ENCODE measurements at places on chromosomes 2 and 18. TPM values are rescaled to one million over a fixed set of nuclear protein-coding genes. Genes with fewer than 3 reads are reported as not detected.

The MLPH gene
- total RNA-seq: 121 TPM

The CDKL4 gene
- total RNA-seq: 0.12 TPM

The CDK15 gene
- 67.0 TPM for total RNA-seq

The MTCL1 gene
- total RNA-seq: 9.3 TPM

The MC5R gene
- total RNA-seq: 0.49 TPM

The CHRNG gene
- not detected for total RNA-seq

The CENPO gene
- total RNA-seq: 40.9 TPM

The MC2R gene
- total RNA-seq: not detected

The COL5A2 gene
- 175 TPM for total RNA-seq

The SLC9A4 gene
- total RNA-seq: not detected

The REG3G gene
- total RNA-seq: not detected

The ARHGEF33 gene
- 0.59 TPM for total RNA-seq

The GALR1 gene
- not detected for total RNA-seq

The HOXD3 gene
- total RNA-seq: 1.6 TPM

The CDCA7 gene
- total RNA-seq: 28.8 TPM

GRCh38 chr2:141888987-141889555, 241.7 kb downstream of the LRP1B start:
- no peak for DNase-seq

- DNase-seq: no peak
Observed at GRCh38 chr2:27306136-27306535, 2.1 kb downstream of the UCN start.

DNA sequence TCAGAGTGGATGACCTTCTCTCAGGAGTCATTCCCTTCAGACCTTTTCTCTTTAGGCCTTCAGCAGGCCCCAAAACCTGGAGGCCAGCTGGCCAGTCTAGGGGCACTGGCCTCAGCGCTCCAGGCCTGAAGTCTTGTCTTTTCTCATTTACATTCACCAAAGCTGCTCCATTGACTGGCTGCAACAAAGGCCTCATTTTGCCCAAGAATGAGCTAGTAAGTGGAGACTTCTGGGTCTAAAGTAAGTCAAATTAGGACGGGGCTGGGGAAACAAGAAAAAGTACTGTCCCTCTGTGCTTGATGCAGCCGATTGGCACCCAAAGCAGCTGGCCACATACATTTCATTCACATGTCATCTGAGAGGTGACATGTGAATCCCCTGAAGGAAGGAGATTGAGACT, 83.8 kb upstream of the RIOK3 start:
- peak; percentile 41 for DNase-seq

DNA sequence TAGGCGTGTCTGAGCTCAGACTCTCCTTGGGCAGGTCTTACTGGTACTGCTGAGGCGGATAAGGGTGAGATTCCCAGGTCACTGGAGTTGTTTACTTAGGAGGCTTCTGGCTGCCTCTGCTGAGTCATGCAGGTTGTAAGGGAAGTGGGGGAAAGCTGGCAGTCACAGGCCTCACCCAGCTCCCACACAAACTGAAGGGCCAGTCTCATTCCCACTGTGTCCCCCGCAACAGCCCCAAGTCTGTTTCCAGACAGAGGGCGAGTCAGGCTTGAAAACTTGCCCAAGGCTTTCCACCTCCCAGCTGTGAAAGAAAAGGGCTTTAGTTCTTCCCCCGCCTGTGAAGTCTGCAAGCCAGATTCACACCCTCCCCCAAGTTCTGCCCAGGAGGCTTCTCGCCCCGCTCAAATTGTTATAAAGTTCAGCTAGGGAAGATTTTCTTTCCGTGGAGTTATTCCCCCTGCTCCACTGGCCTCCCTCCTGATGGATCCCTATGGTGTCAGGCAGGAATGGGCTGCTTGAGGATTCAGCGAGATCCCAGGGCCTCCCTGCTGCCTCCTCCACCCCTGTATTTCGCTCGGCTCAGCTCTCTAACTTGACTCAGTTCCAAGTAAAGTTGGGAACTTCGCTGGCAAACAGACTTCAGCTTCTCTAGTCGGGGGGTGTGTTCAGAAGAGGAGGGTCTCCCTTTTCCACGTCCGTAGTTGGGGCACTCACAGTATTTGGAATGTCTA, 248.6 kb downstream of the NR4A2 start:
- peak; percentile 42 for DNase-seq

GRCh38 chr2:137930146-137930545, 34.1 kb upstream of the HNMT start:
- no peak for DNase-seq

DNA sequence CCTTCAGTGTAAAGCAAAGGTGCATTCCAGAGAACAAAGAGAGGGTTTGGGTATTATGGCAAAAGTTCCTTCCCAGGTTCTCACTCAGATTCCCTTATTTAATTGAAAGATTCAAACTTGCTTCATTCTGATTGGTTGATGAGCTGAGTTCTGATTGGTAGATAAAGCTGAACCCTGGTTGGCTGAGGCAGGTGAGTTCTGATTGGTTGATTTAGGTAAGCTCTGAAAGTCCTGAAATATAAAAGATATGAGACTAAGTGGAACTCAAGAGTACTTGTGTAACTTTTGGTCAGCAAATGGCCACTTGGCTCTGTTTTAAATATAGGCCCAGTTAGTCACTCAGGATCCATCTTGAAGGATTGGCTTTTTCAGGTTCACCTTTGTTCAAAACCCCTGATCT, 99.8 kb upstream of the FBXO11 start:
- DNase-seq: no peak

DNA sequence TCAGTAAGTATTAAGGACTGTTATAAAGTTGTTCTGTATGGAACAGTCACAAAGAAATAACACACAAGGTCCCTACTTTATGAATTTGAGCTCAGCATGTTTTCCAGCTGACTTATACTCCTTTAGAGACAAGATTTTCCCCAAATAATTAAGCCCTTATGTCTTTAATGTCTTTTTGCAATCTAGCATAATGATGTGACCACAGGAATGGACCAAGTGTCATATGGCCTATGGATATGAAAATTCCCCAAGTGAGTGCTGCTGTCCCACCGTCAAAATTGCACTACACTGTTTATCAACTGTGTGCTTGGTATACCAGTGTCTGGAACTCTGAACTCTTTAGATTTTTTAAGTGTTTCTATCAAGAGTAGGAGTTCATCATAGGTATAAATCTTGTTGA, 369.6 kb downstream of the PID1 start:
- DNase-seq: peak; percentile 24

DNA sequence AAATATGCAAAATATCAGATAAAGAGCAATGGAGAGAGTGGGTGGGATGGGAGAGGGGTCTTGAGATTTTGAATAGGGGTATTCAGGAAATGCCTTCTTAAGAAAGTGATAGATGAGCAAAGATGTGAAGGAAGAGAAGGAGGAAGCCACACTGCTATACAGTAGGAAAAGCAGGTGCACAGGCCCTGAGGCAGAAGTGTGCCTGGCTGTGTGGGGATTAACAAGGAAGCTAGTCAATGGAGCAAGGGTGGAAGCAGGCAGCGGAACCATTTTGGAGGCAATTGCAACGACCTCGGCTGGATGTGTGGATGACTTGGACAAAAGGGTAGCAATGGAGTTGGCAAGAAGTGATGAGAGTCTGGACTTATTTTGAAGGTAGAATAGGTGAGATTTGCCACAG, 11.0 kb upstream of the CNGA3 start:
- no peak for DNase-seq

DNA sequence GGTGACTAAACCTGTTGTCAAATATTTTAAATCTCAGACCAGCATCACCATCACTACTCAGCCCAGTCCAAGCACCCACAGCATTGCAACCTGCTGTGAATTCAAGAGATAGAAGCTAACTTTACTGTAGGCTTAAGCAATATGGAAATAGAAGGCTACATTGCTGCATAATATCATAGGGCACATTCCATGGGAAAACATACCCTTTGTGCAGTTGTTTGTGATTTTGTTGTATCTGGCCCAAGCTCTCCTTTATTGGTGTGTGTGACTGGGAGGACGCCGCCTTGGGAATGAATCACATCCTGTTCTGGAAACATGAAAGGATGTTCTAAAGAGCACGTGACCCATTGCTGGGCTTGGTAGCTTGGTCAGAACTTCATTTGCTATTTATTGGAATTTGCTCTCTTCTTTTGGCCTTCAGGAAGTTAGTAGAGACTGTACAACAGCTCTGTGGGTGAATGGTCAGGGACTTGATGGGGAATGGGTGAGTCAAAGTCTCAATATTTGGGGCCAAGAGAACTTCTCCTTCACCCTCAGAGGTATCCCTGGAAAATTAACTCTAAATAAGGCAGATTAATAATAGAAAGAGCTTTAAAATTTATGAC, 106.8 kb upstream of the SERPINE2 start:
- DNase-seq: peak; percentile 96

DNA sequence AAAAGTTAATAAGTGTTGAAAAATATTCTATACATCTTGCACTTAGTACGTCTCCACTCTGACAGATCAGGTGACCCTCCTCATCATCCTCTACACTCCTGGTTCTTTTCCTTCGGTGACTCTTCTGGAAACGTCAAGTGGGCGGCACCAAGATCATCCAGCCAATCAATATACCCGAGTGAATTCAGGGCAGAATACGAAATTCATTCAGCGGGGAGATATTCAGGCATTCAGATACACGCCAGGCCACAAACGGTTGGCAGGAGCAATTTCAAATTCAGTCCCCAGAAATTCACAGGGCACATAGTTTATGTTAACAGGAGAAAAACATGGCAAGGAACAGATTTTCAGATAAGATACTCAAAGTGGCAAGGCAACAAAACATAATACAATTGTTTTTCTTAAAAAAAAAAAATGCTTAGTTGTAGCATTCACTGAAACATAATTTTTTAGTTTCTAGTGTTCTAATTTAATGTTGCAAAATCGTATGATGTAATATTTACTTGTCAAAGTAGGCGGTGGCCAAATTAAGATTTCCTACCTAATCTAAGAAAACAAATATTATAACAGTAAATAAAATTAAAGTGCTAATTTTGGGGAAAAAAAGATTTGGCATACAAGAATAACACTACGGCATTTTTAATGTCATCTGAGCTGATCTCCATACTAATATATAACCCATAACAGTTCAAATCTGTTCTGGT, 4.2 kb downstream of the CLK1 start:
- DNase-seq: peak; percentile 15
